ENCODE measurements at places on chromosomes 7 and 10. TPM values are rescaled to one million over a fixed set of nuclear protein-coding genes. Genes with fewer than 3 reads are reported as not detected.
A peak's percentile ranks its signal among the peaks of the same experiment; 100 is the strongest.

Gene IKZF5
- 16.4 TPM for total RNA-seq

Gene FIGNL1
- total RNA-seq: 28.7 TPM

- peak; percentile 33 for DNase-seq
- no peaks in the 10 kb centered on the region for H3K27me3 ChIP-seq
- no peak overlapping the region for H3K4me3 ChIP-seq
- no peaks in the 10 kb centered on the region for H3K36me3 ChIP-seq
- H3K27ac ChIP-seq: no peak overlapping the region
- H3K4me1 ChIP-seq: no peaks in the 10 kb centered on the region
Measured at GRCh38 chr7:106542550-106543220, 118.3 kb downstream of the CCDC71L start.

GRCh38 chr10:59907918-59908807 lies 1.8 kb upstream of the CCDC6 start:
- peak; percentile 72 for DNase-seq
- peaks cover 6% of the 10 kb centered on the region for H3K4me1 ChIP-seq
- peak overlapping the region; percentile 51 for H3K4me3 ChIP-seq
- no peaks in the 10 kb centered on the region for H3K36me3 ChIP-seq
- no peaks in the 10 kb centered on the region for H3K27me3 ChIP-seq

- no peak overlapping the region for H3K4me3 ChIP-seq
- no peaks in the 10 kb centered on the region for H3K36me3 ChIP-seq
- peaks cover 10% of the 10 kb centered on the region for H3K4me1 ChIP-seq
- no peak for DNase-seq
- H3K27ac ChIP-seq: no peak overlapping the region
Measured at GRCh38 chr7:5462216-5462615, 38.6 kb upstream of the TNRC18 start.

GRCh38 chr7:38280000-38280399 lies 6.6 kb upstream of the TARP start:
- H3K27me3 ChIP-seq: no peaks in the 10 kb centered on the region
- no peak overlapping the region for H3K27ac ChIP-seq
- H3K4me1 ChIP-seq: no peaks in the 10 kb centered on the region

DNA sequence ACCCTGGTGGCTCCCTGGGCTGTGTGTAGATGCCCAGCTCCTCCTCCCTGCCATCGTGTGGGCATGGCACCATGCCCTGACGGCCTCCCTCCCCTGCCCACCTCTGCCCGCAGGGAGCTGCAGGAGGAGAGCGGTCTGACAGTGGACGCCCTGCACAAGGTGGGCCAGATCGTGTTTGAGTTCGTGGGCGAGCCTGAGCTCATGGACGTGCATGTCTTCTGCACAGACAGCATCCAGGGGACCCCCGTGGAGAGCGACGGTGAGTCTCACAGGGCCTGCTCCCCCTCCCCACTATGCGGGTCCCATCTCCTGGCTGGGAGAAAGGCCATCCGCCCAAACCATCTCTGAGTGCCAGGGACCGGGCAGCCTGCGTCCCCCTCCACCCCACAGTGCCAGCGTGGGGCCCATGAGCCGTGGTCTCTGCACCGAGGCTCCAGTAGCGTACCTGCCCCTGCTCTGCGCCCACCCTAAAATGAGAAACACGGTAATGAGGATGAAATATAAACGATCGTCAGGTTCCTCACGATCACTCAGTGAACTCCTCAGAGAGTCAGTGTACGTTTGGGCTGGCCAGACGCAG lies 7.8 kb downstream of the NUDT1 start:
- H3K27me3 ChIP-seq: no peaks in the 10 kb centered on the region
- peaks cover 82% of the 10 kb centered on the region for H3K36me3 ChIP-seq
- no peak for DNase-seq
- no peak overlapping the region for H3K4me3 ChIP-seq
- H3K4me1 ChIP-seq: peaks cover 31% of the 10 kb centered on the region
- no peak overlapping the region for H3K27ac ChIP-seq

Gene MAGI2
- 61.3 TPM for total RNA-seq

DNA sequence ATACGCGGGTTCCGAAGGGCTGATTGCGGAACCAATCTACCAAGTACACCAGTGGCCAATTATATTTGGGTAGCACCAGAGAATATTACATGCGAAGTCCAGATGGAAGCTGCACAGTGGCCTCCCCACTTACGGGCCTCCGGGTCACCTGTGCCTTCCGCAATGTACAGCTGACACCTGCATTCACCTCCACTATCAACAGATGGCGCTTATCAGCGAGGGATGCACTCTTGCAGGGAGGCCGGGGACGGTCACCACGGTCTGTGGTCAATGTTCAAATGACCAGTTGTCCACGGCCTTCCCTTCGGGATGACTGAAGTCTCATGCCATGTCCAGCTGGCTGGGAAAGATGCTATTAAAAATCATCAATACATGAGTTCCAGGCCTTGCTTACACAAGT lies 47.6 kb downstream of the SLIT1 start:
- peaks cover 22% of the 10 kb centered on the region for H3K36me3 ChIP-seq
- H3K4me1 ChIP-seq: peaks cover 66% of the 10 kb centered on the region
- no peak overlapping the region for H3K4me3 ChIP-seq
- no peak for DNase-seq
- no peak overlapping the region for H3K27ac ChIP-seq

DNA sequence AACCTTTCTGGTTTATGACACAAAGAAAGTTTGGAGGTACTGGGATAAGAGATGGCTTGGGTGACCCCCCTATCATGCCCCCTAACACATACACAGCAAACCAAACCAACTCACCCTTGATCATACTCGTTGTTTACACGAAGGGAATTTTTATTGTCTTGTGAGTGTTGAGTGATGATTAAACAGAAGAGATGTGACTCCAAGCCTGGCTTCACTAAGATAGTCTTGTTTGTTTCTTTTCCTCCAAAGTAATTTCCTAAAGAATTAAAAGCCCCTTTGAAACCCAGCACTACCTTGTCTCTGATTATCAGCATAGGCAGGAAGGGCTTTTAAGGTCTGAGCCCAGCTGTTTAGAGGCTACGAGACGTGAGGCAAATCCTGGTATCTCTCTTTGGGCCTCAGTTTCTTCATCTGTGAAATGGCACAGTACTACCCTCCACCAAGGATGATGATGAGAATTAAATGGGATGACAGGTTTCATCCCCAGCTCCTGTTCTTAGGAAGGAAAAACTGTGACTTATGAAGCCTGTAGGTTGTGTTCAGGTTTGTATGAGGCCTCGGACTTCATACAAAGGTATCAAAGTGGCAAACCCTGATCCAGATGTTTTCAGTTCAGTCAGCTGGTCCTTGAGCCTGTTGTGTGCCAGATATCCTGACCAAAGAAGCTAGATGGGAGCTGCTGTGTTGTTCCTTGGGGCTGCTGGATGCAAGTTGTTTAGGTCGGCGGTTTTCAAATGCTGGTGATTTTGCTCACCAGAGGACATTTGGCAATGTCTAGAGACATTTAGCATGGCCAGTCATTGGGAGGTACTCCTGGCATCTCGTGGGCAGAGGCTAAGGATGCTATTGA lies 51.8 kb downstream of the TCF7L2 start:
- no peaks in the 10 kb centered on the region for H3K36me3 ChIP-seq
- DNase-seq: no peak
- no peak overlapping the region for H3K4me3 ChIP-seq
- H3K27me3 ChIP-seq: no peaks in the 10 kb centered on the region

DNA sequence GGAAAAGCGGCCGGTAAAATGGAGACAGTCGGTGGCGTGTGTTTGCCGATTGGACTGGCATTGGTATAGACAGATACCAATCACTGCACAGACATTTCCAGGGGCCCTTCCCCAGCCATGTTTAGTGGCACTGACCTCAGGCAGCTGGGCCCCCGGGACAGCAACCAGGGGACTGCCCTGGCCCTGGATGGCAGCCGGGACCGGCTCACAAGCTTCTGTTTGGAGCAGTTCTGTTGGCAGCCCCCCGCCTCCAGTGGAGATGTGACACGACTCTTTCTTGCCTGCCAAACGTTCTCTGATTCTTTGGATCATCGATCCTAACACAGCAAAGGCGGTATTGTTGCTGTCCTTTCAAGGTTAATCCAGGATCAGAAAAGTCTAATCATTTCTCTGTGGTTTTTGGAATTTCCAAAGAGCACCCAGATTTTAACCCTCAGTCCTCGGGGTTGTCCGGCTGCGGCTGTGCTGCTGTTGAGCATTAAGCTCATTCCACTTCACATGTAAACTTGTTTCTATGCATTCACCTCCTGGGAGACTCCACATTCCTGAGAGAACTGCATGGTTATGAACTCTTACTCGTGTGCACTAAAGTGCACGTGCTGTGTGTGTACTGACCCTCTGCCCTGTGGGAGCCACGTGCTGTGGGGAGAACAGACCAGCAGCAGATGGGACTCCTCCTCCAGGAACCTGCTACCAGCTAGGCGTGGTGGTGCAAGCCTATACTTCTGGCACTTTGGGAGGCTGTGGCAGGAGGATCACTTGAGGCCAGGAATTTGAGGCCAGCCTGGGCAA lies 46.0 kb downstream of the FOXK1 start:
- H3K36me3 ChIP-seq: peaks cover 38% of the 10 kb centered on the region
- peaks cover 50% of the 10 kb centered on the region for H3K4me1 ChIP-seq
- no peak overlapping the region for H3K4me3 ChIP-seq
- H3K27me3 ChIP-seq: no peaks in the 10 kb centered on the region
- DNase-seq: no peak
- no peak overlapping the region for H3K27ac ChIP-seq

Gene PRXL2A
- 69.7 TPM for total RNA-seq

- no peaks in the 10 kb centered on the region for H3K27me3 ChIP-seq
- DNase-seq: no peak
- no peak overlapping the region for H3K4me3 ChIP-seq
- H3K4me1 ChIP-seq: no peaks in the 10 kb centered on the region
- peak overlapping the region; percentile 75 for H3K27ac ChIP-seq
Measured at GRCh38 chr7:16409777-16410176, 11.6 kb downstream of the CRPPA start.

DNA sequence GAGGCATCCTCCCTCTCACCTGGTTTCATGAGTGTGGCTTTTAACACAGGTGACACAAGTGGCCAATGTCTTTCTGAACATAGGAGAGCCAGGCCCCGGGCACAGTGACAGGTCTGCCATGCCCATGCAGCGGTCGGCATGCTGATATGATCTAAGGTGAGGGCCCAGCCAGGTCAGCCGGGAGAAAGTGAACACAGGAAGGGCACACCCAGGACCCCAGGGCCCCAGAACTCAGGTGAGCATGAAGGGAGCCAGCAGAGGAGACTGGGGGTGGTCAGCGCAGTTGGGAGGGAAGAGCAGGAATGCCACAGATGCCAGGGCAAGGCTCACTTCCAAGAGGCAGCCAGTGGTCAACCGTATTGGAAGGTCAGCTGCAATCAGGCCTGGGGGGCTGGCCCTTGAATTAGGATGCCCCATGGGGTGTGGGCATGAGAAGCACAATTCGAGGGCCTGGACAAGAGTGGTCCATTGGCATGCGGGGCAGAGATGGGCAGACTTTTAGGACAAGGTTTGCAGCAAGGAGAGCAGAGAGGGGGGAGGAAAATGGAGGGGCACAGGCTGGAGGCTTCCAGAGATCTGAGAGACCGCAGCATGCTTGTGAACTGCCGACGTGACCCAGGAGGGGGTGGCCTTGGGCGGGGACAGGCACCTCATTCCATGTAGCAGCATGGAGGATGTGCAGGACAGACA lies 3.9 kb upstream of the INPP5A start:
- H3K36me3 ChIP-seq: peaks cover 13% of the 10 kb centered on the region
- no peak for DNase-seq
- H3K27me3 ChIP-seq: no peaks in the 10 kb centered on the region
- no peak overlapping the region for H3K27ac ChIP-seq
- H3K4me1 ChIP-seq: peaks cover 36% of the 10 kb centered on the region
- no peak overlapping the region for H3K4me3 ChIP-seq

GRCh38 chr10:65313406-65313805 lies 1612.4 kb upstream of the LRRTM3 start:
- H3K4me3 ChIP-seq: no peak overlapping the region
- H3K27ac ChIP-seq: no peak overlapping the region
- no peaks in the 10 kb centered on the region for H3K4me1 ChIP-seq
- no peak for DNase-seq
- H3K27me3 ChIP-seq: no peaks in the 10 kb centered on the region

GRCh38 chr10:46002916-46003693 lies 27.3 kb downstream of the NCOA4 start:
- H3K4me1 ChIP-seq: no peaks in the 10 kb centered on the region
- DNase-seq: no peak
- peaks cover 36% of the 10 kb centered on the region for H3K36me3 ChIP-seq
- no peak overlapping the region for H3K4me3 ChIP-seq
- no peaks in the 10 kb centered on the region for H3K27me3 ChIP-seq

DNA sequence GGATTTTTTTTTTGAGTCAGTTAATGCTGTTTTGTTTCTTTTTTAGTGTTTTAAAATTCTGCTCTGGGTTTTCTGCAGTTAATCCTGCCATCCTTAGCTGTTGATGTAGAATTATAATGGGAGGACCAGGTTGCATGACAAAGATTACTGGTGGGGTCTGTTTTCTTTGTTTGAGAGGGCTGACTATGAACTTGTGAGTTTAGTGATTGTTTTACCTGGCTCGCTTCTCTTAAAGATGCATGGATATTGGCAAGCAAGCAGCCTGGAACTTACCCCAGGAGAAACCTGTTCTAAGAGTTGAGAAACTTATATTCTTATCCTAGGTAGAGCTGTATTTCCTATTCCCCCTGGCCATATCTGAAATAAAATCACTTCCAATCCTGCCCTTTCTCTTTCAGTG lies 727.8 kb downstream of the GRM8 start:
- H3K4me3 ChIP-seq: no peak overlapping the region
- no peak for DNase-seq
- no peaks in the 10 kb centered on the region for H3K27me3 ChIP-seq
- no peak overlapping the region for H3K27ac ChIP-seq
- no peaks in the 10 kb centered on the region for H3K36me3 ChIP-seq

Gene JAKMIP3
- total RNA-seq: 1.4 TPM

DNA sequence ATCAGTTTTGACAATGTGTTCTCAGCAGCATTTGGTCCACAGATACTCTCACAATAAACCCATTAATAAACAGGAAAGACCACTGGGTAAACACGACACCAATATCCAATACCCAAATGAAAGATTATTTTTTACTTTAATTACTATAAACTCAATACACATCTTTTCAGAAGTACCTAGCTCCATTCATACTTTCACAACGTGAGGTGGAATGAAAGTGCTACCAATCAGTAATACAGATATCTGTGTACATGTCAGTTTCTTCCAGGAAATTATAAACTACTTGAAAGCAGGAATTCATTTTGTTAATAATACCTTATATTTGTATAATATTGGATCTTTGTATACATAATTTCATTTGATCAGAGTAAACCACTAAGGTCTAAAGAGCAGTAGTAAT lies 11.9 kb downstream of the CDK6 start:
- H3K4me3 ChIP-seq: no peak overlapping the region
- DNase-seq: no peak
- no peak overlapping the region for H3K27ac ChIP-seq

GRCh38 chr10:27911011-27911410 lies 87.9 kb downstream of the ODAD2 start:
- no peaks in the 10 kb centered on the region for H3K36me3 ChIP-seq
- DNase-seq: peak; percentile 33
- H3K4me3 ChIP-seq: no peak overlapping the region
- no peak overlapping the region for H3K27ac ChIP-seq
- no peaks in the 10 kb centered on the region for H3K27me3 ChIP-seq

GRCh38 chr10:5531558-5532306 lies 7.0 kb downstream of the CALML3 start:
- H3K36me3 ChIP-seq: no peaks in the 10 kb centered on the region
- peaks cover 7% of the 10 kb centered on the region for H3K4me1 ChIP-seq
- H3K4me3 ChIP-seq: no peak overlapping the region
- no peak for DNase-seq
- no peak overlapping the region for H3K27ac ChIP-seq
- no peaks in the 10 kb centered on the region for H3K27me3 ChIP-seq

GRCh38 chr7:7157177-7157886 lies 25.0 kb upstream of the C1GALT1 start:
- no peak overlapping the region for H3K4me3 ChIP-seq
- H3K27me3 ChIP-seq: no peaks in the 10 kb centered on the region
- no peak for DNase-seq
- no peaks in the 10 kb centered on the region for H3K4me1 ChIP-seq
- H3K27ac ChIP-seq: no peak overlapping the region
